ENCODE measurements at places on chromosomes 11 and 22. TPM values are rescaled to one million over a fixed set of nuclear protein-coding genes. Genes with fewer than 3 reads are reported as not detected.

ZNF214 gene
- total RNA-seq = 0.33 TPM

VSIG10L2 gene
- not detected for total RNA-seq

APOBEC3H gene
- 0.91 TPM for total RNA-seq

TNNT3 gene
- total RNA-seq = 2.4 TPM

TPBGL gene
- total RNA-seq = 0.22 TPM

PHLDB1 gene
- 89.8 TPM for total RNA-seq

YAP1 gene
- 200 TPM for total RNA-seq

PLEKHA7 gene
- 47.4 TPM for total RNA-seq

OR52H1 gene
- total RNA-seq = not detected

GRCh38 chr11:93494357-93494756, 48.8 kb downstream of the SMCO4 start:
- no peak for DNase-seq

GRCh38 chr11:108909041-108909440, 244.2 kb downstream of the DDX10 start:
- DNase-seq = no peak

- DNase-seq = no peak
These were observed 57.9 kb downstream of the PANX1 start for GRCh38 chr11:94186342-94187203.

GRCh38 chr11:74288161-74288560, 23.3 kb downstream of the P4HA3 start:
- DNase-seq = no peak

GRCh38 chr11:20397281-20397680, 9.8 kb downstream of the PRMT3 start:
- DNase-seq = no peak

DNA sequence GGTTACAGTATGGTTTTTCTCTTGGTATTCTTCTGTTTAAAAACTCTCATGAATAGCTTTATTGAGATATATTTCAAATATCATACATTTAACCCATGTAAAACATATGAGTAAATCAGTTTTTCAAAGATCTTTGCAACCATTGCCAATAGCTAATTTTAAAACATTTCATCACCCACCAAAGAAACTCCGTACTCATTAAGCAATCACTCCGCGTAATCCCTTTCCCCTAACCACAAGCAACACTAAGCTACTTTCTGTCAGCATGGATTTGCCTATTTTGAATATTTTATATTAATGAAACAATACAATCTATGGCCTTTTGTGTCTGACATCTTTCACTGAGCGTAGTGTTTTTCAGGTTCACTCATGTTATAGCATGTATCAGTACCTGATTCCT, 697.9 kb upstream of the ANO5 start:
- no peak for DNase-seq

- DNase-seq = no peak
These were observed 31.6 kb downstream of the KCNA4 start for GRCh38 chr11:29985248-29985647.

DNA sequence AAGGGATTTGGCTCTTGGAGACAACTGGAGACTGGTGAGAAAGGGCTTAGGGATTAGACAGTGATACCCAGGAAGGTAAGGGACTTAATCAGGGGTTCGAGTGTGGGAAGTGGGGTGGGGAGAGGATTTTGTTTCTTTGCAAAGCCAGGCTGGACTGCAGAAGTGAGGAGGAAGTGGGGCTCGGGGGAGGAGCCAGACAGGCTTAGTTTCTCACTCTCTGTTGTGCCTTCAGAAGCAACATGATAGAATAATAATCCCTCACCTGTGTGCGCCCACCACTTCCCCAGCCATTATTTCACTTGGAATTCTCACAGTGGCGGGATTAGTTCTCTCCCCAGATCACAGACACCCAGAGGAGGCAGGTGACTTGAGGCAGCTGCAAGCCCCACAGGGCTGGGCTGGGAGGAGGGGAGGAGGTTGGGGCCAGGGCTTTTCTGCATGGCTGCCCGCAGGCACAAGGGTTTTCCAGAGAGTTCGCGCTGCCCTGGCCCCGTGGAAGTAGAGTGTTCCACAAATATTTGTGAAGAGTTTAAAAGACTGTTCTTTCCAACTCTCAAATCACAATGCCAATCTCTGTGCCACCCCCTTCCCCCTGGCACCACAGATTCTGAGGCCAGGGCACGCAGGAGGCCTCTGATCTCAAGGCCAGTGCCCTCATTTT, 4.0 kb upstream of the SEC14L2 start:
- no peak for DNase-seq

DNA sequence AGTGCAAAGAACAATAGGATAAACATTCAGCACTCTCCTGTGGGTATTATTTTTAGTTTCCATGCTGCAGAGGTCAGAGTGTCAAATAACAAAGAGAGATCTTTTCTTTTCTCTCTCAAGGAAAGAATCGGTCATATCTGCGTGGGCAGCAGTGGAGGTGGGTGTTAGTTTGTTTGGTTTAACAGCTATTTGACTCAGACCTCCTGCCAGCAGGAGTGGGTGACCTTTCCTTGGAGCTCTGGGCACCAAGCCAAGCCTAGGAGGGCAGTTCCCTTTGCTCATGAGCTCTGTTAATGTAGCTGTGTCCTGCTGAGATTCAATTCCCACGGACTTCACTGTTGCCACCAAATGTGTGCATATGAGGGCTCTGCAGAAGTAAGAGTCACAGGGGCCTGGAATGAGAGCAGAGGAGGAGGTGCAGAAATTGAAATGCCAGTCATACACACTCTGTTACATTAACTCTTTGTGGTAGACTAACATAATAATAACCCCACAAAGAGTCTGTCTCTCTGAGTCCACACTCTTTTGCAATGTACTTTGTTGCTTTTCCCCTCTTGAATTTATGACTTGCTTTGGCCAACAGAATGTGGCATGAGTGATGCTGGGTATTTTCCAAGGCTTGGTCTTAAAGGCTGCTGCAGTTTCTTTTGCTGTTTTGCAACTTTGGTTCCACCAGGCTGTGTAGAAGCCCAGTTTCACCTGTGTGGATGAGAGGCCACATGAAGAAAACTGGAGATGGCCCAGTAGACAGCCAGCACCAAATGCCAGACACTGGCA, 76.0 kb upstream of the GRK3 start:
- no peak for DNase-seq

- DNase-seq = no peak
These were observed 10.8 kb downstream of the GNB1L start for GRCh38 chr22:19843857-19844376.

DNA sequence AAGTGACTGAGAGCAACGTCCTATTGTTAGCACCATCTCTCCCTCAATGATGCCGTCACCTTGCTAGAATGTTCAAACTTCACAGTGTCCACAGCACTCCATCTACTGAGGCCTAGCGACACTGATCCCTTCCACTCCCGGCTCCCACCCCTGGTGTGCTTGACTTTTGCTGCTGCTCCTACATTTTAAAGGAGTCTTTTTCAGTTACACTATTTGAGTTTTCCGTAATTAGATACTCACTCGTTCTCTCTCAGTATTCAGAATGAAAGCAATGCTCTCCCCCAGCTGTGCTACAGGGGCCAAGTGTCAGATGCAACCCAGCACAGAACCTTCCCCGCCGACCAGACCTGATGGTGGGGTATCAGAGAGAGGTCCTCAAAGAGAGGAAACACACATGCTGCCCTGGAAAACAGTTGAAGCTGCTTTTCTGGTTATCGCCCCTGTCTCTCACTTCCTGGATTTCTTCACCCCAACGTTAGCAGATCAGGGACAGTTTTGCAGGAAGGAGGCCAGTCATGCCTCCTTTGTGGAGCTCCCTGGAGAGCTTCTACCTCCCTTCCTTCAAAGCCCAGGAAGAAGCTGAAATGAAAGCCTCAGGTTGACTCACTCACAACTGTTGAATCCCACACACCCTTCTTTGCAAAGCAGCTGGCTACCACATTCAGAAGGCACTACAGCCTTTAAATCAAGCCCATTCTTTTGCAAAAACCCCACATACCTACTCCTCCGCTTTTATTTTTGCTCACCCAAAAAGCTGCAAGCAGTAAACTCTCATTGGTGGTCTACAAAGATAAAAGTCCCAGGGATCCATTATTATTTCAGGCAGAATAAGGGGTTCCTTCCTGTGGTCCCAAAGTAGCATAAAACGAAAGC, 23.5 kb downstream of the LARGE1 start:
- no peak for DNase-seq

GRCh38 chr11:68480852-68481510, 20.4 kb downstream of the PPP6R3 start:
- DNase-seq = no peak
